Stromal cell of bone marrow (primary cell): ENCODE measurements at places on chromosomes 6 and 20.

- DNase-seq = no peak
Measured at GRCh38 chr20:60057866-60058807, 99.9 kb downstream of the CDH26 start.

GRCh38 chr6:20116792-20117191, 95.5 kb downstream of the MBOAT1 start:
- no peak for DNase-seq

DNA sequence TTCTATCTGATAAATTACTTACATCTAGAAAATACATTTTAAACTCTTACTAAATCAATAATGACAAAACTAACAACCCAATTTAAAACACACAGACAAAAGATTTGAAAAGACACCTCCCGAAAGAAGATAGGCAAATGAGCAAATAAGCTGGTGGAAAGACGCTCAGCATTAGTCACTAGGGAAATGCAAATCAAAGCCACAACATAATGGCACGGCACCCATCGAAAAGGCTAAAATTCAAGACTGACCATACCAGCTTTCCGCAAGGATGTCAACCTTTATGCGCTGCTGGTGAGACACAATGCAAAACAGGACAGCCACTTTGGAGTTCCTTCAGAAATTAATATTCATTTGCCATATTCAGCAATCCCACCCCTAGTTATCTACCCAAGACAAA, 25.9 kb downstream of the TAF4 start:
- no peak for DNase-seq

DNA sequence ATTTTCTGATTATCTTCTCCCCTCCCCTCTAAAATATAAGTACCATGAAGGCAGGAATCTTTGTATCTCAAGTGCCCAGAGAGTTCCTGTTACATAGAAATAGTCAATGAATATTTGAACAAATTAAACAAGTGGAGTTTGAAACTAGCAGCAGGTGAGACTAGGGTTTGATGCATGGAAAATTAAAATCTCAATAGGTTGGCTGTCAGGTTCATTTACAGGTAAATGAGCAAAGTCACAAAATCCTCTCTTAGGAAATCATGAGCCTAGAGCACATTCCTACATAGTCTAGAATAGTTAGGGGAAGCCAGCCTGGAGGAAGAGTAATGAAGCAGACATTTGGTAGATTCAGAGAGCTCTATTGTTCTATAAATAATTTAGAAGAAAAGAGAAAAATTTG, 140.4 kb downstream of the HS3ST5 start:
- no peak for DNase-seq

- DNase-seq = no peak
Measured at GRCh38 chr6:65780691-65781090, 73.7 kb upstream of the EYS start.

DNA sequence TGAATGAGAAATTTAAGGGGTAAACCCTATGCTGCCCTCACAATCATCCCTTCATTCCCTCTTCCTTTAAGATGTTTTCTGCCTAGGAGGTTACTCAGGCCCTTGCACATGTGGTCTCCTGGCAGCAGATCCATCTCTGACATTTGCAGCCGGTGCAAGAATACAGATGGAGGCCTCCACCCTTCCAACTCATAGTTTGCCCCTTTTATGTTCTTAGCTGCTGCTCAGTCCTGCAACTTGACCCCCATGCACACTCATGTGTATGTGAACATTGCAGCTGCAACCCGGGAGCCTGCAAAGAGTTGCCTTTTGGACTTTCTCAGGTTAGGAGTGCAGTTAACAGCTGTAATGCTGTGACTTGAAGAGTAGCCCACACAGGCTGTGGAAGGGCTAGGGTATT, 131.9 kb upstream of the SGK1 start:
- DNase-seq = no peak

DNA sequence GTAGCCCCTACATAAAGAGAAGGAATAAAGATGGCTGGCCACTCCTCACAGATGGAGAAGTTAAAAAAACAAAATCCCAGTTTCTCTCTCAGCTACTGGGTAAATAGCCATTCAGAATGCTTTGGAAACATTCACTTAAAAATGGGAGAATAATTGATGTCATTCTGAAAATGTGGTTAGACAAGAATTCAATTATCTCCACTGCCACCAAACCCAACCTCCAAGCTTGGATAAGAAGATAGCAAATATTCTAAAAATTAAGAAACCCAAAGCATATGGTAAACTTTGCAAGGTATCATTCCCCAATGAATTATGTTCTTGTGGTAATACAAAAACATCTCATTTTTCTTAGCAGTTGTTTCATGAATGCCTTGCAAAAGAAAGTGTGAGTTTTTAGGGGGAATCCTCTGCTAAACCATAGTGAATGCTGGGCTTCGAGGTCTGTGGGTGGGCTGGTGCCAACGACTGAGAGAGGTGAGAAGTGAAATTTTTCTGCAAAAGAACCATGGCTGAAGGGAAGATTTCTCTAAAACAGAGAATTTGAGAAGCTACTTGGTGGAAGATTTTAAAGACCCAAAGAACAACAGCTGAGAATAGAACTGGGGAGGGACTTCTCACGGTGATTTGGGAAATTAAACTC, 497.9 kb upstream of the JARID2 start:
- no peak for DNase-seq

DNA sequence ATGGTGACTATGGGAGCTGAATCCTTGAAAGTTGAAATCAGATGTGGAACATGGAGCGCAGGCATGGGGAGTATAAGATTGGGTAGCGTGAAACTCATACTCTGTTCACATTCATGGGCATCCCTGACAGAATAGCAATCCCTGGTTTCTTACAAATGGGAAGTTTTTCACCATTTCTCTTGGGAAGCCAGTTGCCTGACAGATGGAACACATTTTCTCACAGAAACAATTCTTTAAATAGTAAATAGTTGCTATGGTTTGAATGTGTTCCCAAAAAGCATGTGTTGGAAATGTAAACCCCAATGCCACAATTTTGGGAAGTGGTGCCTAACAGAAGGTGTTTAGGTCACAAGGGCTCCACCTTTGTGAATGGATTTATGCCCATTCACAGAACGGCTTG, 262.8 kb upstream of the HS3ST5 start:
- DNase-seq = no peak

- no peak for DNase-seq
Measured at GRCh38 chr20:1196634-1197033, 6.6 kb upstream of the C20orf202 start.

GRCh38 chr6:164693944-164694343, 615.5 kb downstream of the C6orf118 start:
- no peak for DNase-seq

GRCh38 chr20:41538810-41539596, 79.2 kb downstream of the CHD6 start:
- no peak for DNase-seq

DNA sequence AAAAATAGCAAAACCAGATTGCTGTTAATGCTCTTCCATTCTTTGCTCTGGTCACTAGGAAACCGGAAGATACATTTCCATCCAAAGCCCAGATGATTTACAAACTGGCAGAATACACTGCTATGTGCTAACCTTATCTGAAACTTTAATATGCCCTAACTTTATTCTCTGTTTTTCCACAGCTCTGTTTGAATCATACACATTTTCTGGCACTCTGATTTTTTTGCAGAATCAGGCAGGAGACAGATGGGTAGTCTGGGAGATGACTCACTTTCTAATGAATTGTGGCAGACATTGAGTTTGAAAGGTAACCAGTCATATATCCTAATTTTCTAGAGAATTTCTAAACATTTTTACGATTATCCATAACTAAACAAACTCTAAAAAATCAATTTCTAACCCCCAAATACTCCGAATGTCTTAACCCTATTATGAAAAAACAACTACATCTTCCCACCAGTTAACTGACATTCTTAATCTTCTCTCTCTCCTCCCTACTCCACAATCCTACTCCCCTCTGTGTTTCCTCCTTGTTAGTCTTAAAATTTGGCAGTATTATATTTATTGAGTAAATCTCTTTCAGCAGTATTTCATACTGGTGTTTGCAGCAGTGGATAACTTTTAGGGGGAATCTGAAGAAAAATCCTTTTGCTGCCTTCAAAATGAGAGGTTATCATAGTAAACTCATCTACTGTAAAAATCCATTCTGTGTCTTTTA, 63.5 kb downstream of the MAN1A1 start:
- DNase-seq = peak; percentile 53

DNA sequence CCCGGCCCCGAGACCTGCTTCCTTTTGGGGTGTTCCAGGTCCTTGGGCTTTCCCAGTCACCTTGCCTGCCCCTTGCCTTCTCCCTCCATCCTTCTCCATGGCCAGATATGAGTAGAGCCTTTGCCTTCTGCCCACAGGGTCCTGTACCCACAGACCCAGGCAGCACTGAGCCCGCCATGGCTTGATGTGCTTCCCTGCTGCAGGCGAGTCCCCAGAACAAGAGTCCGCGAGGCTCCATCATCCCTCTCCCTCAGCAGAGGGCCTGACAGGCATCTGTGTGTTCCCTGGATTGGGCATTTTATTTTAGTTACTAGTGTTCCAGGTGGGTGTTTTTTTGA, 21.9 kb downstream of the PYGB start:
- DNase-seq = no peak

DNA sequence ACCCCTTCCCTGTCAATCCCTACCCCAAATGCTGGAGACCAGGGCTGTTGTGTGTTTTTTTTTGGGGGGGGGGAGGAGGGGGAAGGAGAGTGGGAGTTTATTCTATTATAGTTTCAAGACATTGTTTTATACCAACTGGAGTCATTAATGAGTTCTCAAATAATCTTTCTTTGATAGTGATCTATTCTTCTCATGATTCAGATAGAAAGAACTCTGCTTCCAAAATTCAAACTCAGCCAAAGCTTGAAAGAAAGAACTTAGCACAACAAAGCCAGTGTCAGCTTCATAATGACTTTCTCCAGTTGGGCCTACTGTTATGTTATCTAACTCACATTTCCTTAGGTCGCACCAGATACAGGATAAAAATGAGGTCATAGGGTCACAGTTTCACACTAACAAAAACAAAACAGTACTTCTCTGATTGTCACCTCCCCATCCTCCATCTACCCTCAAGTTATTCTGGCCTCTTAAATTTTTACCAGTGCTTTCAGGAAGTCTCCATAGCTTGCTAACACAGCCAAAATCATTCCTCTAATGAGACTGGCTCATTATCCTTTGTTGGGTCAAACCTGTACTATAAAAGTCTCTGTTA, 19.0 kb upstream of the MAP3K7 start:
- DNase-seq = no peak

DNA sequence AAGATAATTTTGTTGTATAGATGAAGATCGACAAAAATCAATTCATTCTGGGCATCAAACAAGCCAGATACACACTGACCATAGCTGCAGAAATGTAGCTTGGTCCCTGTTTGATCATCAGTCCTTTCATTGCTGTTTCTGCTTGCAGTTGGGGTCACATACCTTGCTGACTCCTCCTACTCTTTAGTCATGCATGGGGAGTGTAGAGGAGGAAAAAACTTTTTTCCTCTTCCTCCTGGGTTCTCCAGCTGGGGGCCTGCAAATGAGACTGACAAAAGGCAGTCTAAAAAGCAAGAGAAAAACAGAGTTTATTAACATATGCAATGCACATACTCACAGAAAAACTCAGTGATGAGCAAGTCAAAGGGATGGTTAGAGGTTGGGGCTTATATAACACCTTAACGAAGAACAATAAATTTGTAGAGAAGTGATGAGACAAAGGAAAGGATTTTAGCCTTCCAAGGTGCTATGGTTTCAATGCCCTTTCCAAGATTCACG, 105.8 kb downstream of the QRSL1 start:
- no peak for DNase-seq

DNA sequence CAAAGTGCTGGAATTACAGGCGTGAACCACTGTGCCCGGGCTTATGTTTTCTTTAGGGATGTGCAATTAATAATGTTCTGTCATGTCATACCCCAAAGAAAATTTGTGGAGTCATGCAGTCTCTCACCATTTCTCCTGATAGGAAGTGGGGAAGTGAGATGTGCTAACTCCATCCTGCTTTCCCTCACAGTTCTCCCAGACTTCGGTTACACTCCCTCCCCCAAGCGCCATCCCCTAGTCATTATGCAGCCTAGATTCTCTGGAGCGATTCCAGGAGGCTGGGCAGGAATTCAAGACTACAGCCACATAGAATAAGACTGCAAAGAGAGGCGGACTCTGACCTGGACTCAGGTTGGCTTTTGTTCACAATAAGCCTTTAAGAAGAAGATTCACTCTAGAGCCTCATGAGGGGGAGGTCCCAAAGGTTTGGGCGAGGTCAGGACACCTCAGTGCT, 271.4 kb downstream of the ALDH8A1 start:
- DNase-seq = no peak

GRCh38 chr20:6388671-6389197, 265.9 kb upstream of the FERMT1 start:
- DNase-seq = no peak

- no peak for DNase-seq
Measured at GRCh38 chr6:50361641-50362331, 312.1 kb upstream of the DEFB112 start.

DNA sequence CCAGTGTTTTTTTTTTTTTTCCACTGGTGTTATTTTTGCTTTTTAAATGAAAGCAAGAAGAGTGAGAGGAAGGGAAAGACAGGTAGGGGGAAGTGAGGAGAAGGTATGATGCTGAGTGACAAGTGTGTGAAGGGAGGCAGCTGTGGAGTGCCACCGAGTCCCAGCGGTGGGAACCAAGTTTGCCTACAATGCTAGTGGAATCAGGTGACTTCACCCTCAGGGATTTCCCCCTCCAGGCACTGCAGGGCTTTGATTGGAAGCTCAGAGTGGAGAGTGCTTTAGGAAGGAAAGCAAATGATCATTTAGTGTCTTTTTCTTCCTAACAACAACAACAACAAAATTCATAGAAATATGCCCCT, 120.5 kb upstream of the ENPP5 start:
- DNase-seq = no peak

DNA sequence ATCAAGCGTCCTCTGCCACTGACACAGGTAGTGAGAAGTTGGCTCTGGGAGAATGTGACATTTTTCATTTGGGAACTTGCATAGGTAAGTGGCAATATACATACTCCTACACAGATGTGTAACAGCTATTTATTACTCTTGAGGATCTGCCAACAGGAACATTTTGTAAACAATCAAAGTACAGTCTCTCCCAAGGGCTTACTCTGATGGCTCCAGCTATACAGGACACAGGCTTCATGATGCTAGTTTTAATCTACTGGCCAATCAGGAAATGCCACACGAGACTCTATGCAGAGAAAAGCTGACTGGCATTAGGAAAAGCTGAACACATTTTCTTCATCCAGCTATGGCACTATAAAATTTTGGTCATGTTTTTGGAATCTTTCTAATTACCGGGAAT, 57.8 kb downstream of the POPDC3 start:
- DNase-seq = no peak

DNA sequence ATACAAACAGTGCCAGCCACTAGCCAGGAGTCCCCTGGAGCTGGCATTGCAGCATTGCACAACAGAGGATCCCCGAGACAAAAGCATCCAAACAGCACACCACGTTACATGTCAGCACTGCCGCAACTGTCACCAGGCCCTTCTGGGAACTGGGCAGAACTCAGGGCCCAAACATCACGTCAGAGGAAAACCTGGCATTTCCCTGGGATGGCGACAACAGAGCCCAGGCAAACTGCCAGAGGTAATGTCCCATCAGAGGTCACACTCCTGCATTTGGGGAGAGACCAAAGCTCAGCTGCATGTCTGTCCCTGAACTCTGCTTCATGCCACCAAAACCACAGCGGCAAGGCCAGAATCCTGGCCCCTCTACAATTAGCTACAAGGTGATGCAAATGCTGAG, 36.3 kb downstream of the PPP1R3G start:
- no peak for DNase-seq

- no peak for DNase-seq
Measured at GRCh38 chr6:65259982-65260381, 447.0 kb downstream of the EYS start.
